Stimulated activated CD4-positive, alpha-beta T cell treated with anti-CD3 and anti-CD28 coated beads, Interleukin-1b, Interleukin-23, amount 100 ng/mL, for 48 hours (primary cell): ENCODE measurements at places on chromosomes 5 and 9.

- DNase-seq = no peak
Observed at GRCh38 chr5:110580625-110581024, 145.8 kb downstream of the TMEM232 start.

- peak; percentile 39 for DNase-seq
Observed at GRCh38 chr9:21096172-21096900, 18.6 kb upstream of the IFNB1 start.

DNA sequence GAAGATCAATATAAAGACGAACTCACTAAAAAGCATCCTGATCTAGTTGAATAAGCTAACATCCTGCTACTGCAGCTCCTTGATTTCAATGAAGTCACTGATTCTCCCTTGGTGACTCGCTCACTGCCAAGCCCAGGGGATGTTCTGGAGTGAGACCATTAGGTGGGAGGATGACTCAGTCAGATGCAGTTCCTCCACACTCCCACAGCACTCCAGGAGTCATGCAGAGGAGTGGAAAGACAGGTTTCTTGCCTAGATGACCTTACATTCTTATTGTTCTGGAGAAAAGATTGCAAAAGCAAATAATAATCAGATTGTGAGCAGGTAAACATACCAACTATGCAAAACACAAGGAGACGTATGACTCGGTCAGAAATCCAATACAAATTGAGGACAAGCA is 15.3 kb downstream of the GCNT4 start:
- peak; percentile 57 for DNase-seq

DNA sequence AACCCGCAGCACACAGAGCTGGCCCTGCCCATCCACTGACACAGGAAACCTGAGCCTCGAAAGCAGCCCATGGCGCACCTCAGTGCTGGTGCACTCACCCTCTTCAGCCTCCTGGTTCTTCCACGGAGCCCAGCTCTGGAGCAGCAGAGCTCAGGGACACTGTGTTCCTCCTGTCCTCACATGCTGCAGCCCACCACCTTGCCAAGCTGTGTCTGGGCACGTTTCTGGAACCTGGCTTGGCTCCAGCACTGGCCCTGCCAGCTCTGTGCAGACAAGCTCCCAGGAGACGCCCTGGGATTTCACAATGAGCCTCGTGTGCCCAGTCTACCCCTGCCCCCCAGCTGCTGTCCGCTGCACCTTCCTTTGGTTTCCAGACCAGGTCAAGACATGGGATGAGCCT is 119.5 kb downstream of the SYK start:
- DNase-seq = no peak

DNA sequence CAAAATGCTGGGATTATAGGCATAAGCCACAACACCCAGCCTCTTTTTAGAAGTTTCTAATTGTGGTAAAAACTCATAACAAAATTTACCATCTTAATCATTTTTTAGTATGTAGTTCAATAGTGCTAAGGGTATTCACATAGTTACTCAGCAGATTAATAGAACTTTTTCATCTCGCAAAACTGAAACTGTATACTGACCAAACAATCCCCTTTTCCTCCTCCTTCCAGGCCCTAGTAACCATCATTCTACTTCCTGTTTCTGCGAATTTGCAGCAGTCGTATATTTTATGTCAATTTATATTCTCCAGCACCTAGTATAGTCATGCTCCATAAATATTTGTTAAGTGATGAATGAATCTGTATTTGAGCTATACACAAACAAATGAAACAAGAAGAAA is 86.3 kb upstream of the ERBIN start:
- DNase-seq = no peak

DNA sequence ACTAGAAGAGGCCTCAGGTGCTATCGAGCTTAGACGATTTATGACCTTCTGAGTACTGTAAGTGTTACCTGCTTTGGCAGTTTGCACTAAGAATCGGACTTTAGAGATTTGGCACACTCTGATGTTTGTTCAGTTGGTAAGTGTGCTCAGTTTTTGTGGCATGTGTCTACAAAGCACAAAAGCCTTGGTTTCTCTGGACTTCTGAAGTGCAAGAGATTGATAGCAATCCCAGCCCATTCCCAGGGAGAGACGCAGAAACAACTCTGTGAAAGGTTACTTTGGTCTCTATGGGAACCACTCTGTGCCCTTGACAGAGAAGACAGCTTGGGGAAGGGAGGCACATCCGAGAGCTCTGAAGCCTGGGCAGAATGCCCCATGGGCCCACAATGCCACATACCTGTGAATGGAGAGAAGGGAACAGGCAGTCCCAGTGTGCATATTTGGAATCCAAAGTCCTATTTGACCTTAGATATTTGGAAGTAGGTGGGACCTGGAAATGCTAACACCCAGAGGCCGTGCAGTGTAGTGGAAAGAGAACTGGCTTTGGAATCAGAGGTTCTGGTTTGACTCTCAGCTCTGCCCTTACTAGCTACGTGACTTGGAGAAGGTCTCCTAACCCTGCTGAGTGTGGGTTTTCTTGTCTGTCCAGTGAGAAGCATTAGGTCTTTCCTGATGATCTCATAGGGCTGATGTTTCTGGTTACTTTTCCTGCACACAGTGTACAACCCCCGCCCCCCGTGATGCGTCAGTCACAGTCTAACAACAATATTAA is 194.3 kb upstream of the VLDLR start:
- DNase-seq = no peak

GRCh38 chr5:7391215-7391614 is 4.7 kb upstream of the ADCY2 start:
- no peak for DNase-seq

DNA sequence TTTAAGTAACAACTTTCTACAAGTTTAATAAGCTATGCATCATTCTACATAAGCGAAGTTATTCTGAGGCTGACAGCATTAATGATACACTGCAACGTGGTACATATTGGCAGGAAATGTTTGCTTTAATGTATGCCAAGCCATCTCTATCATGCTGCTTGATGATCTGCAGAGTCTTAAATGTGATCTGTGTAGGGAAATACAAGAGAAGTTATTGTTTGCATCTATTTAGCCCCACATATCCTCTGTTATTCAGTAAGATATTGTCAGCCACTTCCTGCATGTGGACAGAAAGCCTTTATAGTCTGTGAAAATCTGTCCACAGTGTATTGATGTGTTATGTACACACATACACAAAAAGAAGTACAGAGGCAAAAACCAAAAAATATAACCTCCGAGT is 193.1 kb upstream of the FREM1 start:
- no peak for DNase-seq

GRCh38 chr9:76585487-76586389 is 126.8 kb downstream of the GCNT1 start:
- no peak for DNase-seq

GRCh38 chr5:127011961-127012644 is 18.3 kb downstream of the MARCHF3 start:
- DNase-seq = no peak

- peak; percentile 26 for DNase-seq
Observed at GRCh38 chr9:3868012-3868411, 342.2 kb upstream of the RFX3 start.

DNA sequence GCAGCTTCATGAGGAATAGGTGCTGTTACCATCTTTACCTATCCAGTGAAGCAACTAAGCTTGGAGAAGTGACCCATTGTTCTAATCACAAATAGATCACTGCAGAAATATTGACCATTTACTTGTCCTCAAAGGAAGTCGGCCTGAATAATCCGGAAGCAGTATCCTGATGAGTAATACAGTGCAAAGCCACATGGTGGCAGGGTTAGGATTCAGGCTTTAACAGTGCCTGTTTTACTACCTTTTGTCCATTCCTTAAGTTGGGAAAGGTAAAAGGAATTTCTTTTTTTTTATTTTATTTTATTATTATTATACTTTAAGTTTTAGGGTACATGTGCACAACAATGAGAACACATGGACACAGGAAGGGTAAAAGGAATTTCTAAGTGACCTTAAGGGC is 336.3 kb downstream of the KDM4C start:
- no peak for DNase-seq

- no peak for DNase-seq
Observed at GRCh38 chr9:122367065-122367464, 3.8 kb upstream of the PTGS1 start.

GRCh38 chr5:72815580-72816283 is 729 bp upstream of the TNPO1 start:
- no peak for DNase-seq

DNA sequence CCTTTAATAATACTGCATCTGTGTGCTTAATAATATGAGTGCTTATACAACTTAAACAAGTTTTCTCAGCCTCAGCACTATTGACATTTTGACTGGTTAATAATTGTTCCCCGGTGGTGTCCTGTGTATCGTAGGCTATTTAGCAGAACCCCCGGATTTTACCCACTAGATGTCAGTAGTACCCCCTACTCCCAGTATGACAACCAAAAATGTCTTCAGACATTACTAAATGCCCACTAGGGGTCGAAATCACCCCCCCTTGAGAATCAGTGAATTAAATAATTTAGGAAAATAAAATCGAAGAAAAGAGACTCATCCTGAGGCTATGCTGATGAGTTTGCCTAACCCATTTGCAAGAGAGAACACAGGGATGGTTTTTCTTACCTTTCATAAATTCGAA is 166.3 kb downstream of the ATP10B start:
- DNase-seq = no peak

DNA sequence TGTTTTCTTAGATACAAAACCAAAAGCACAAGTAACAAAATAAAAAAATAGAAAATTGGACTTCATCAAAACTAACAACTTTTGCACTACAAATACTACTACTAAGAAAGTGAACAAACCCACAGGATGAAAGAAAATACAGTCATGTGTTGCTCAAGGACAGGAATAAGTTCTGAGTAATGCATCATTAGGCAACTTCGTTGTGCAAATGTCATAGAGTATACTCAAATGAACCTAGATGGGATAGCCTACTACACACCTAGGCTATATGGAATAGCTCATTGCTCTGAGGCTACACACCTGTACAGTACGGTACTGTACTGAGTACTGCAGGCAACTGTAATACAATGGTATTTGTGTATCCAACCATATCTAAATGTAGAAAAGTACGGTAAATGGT is 88.3 kb downstream of the RAPGEF1 start:
- no peak for DNase-seq
